Fibroblast of lung (primary cell): ENCODE measurements at places on chromosomes 1 and 21. TPM values are rescaled to one million over a fixed set of nuclear protein-coding genes. Genes with fewer than 3 reads are reported as not detected.

GRCh38 chr1:244815600-244816099 is 19.8 kb upstream of the COX20 start:
- no peak for DNase-seq

DNA sequence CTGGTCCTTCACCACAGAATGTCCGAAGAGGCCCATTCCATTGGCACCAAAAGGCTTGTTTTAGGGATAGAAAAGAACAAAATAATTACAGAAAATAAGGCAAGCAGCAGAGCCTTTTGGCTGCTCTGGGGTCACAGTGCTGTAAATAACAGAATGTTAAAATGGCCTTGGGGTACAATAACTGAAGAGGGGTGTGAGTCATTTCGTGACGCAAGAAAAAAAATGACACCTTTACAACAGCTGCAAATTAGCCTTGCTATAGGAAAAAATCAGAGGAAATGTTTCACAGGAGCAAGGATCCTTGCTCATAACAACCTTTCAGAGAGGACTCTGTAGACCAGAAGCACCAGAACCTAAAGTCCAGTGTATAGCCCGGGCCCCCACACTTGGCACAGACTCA is 483.4 kb downstream of the OMA1 start:
- DNase-seq: no peak

DNA sequence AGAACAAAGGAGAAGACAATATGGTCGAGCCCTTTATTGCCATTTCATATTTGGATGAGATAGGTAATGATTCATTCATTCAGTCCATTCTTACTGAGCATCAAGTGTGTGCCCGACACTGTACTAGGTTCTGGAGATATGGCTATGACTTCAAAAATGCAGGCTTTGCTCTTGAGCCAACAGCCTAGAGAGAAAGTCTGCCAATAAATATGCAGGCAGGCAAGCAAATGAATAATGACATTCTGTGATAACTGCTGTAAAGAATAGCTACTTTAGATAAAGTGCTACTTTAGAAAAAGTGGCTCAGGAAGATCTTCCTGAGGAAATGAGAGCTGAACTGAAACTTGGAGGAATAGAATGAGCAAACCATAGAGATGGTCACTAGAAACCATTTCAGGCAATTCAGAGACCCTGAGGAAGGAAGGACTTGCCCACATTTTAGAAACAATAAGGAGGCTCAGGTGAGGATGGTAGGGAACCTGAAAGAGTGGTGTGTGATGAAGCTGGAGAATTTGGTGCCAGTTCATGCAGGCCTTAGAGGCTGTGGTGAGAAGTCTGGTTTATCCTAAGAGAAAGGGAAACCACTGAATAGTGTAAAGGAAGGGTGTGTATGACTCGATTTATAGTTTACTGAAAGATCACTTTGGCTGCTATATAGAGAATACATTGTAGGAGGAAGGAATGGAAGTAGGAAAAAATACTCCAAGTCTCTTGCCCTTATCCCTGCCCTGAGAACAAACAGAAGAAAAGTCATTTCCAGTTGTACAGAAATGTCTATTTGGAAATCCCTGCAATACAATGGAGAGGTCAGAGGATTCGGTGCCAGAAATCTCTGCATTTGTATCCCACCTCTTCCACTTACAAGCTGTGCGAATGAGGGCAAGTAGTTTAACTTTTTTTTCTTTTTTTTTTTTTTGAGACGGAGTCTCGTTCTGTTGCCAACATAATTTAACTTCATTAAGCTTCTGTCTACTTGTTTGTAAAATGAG is 167.9 kb downstream of the VPS13D start:
- peak; percentile 73 for DNase-seq

DNA sequence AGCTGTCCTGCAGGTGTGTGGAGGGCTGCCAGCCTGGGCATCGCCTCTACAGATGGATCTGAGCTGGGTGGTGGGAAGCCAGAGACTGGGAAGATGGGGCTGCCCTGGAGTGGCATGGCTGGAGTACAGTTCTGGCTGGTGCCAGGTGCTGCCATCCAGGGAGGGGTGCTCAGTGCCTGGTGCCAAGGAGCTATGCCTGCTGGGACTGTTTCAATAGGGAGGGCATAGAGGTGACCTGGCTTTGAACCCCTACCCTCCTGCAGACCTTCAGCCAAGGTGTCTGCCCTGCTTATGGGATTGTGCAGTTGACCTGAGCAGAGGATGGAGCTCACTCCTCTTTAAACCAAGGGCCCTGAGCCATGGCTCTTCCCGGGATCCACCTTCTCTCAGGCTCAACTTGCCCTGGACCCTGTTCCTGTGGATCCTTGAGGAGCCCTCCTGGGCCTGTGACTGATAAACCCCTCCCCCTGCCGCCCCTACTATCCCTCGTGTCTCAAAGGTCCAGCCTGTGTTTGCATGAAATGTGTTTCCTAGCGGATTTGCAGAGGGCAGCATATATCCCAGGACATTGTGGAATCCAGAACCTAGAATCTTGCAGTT is 48.7 kb downstream of the PTPRU start:
- DNase-seq: no peak

- DNase-seq: no peak
These were observed 4.9 kb downstream of the SH3BGR start for GRCh38 chr21:39456665-39457064.

GRCh38 chr1:117093870-117094621 is 27.5 kb downstream of the TRIM45 start:
- DNase-seq: peak; percentile 50

DNA sequence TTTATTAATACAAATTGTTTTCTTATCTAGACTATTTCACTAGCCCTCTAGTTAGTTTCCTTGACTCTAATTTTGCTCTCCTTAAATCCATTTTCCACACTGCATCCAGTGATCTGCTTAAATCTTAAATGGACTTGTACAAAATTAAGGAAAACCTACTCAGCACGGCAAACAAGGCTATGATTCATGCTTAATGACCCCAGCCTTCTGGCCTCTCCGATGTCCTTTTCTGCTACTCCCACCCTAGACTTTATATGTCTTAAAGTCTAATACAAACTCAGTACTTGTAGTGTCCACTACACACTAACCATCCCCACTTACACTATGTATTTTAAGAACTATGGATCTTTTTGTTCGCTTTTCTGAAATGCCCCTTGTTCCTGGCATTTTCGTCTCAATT is 2.2 kb downstream of the TMED5 start:
- peak; percentile 53 for DNase-seq

GRCh38 chr21:30348506-30348905 is at the start of gene KRTAP23-1:
TSS of gene KRTAP23-1 (minus strand) at chr21:30348606. CDS start at chr21:30348606, 0 bp downstream.
- DNase-seq: no peak

GRCh38 chr1:174713796-174714195 is 266.0 kb downstream of the GPR52 start:
- no peak for DNase-seq

- peak; percentile 10 for DNase-seq
These were observed 144.2 kb downstream of the KCNK2 start for GRCh38 chr1:215226757-215227156.

DNA sequence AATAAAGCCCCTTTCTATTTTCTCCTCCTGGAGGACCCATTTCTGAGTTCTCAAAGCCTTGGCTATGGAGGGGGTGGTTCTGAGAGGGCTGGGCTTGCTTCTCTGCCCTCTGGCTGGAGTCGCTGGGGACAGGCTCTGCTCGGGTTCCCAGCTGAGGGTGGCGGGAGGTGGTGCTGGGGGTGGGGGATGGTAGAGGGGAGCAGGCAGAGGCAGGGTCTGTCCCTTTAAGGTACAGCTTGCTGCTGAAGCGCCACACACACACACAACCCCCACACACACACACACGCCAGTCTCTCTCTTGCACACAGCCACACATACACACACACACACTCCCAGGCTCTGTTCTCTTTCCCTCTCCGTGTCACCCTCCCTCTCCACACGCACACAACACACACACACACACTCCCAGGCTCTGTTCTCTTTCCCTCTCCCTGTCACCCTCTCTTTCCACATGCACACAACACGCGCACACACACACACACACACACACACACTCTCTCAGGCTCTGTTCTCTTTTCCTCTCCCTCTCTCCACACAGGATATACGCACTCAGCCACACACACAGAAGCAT is 69.8 kb upstream of the SSBP3 start:
- peak; percentile 20 for DNase-seq

DNA sequence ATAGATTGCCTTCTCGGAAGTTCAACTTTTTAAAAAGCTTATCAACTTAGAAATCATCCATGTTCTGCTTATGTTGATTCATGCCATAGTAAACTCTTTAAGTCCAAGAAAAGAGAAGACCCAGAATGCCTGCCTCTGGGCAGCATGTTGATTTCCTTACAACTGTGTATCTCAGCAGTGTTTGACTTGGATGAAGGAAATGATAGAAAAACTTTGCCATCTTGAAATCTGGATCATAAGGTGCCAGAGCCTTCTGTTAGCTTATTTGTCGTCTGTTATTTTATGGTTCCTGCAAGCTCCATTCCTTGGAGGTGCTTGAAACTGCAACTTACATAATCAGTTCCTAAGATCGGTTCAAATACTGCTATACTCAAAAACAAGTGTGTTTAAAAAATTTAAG is 124.5 kb downstream of the ATP5PO start:
- no peak for DNase-seq

GRCh38 chr21:32437729-32438128 is 25.2 kb downstream of the EVA1C start:
- DNase-seq: no peak

DNA sequence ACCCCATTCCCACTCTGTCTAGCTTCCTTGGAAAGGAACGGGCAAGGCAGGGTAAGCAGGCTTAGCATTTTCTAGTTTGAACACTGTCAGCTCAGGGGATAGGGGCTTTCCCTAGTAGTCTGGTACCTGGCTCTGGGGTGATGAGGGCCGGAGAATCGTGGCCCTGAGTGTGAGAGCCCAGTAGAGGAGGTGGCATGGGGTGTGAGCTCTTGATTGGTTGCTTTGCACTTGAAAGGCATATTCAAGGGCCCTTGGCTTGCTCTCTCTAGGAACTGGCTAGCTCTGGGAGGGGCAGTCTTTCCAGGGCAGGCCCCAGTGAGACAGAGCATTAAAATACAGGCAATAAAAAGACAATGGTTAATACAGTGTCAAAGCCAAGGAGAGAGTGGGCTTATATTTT is 10.8 kb upstream of the EXTL1 start:
- no peak for DNase-seq

DNA sequence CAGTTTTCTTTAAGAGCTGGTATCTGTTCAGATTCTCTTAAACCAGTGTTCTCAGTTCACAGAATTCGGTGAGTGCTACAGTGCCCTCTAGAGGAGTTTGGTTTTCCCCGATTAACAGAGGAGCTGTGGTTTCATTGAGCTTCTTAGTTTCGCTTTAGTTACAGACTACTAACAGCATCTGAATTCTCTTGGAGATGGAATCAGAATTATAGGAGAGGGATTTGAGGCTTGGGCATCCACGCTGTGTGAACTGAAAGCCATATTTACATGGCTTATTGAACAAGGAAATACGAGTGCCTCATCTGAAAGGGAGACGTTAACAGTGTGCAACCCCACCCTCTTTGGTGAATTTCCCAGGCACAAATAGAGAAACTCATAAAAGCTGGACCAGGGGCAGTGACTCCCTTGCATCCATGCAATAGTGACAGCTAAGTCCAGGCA is 202.0 kb downstream of the USH2A start:
- peak; percentile 88 for DNase-seq

GRCh38 chr1:114723457-114723856 is 6.9 kb upstream of the NRAS start:
- DNase-seq: no peak

DNA sequence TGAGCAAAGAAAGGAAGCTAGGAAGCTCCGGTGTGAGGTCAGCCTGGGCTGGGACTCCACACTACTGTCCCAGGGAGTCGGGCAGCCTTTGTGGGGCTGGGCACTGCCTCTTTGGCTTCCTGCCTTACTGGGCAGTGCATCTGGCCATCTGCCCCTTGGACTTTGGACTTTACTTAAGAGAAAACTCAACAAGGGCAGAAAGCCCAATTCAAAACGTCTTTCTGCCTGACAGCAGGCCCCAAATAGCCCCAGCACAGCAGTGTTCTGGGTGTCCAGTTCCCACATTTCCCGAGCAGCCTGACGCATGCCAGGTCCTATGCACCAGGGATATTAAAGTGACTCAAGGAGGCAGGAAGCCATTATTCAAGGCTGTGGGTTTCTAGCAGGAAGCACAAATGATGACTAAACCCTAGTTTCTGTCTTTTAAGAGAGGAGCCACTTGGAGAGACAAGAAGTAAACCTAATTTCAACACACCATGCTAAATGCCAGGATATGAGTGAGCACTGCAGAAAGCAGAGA is 37.9 kb upstream of the EDEM3 start:
- peak; percentile 98 for DNase-seq

DNA sequence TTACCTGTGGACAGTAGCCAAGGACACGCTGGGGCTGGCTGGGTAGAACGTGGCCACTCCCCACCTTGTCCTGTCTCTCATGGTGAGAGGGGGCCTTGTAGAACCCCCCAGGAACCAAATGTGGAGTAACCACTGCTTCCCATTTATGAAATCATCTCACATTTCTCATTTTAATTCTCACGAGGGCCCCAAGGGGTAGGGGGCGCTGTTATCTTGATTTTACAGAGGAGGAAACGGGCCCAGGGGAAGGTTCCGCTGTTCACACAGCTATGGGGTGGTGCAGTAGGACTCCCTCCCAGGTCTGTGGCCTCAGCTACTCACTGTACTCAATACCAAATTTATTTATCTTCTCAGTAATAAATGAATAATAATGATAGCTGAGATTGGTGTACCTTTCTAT is 5.5 kb downstream of the SMPDL3B start:
- peak; percentile 31 for DNase-seq

- no peak for DNase-seq
These were observed 37.6 kb downstream of the BEND5 start for GRCh38 chr1:48739091-48739490.

DNA sequence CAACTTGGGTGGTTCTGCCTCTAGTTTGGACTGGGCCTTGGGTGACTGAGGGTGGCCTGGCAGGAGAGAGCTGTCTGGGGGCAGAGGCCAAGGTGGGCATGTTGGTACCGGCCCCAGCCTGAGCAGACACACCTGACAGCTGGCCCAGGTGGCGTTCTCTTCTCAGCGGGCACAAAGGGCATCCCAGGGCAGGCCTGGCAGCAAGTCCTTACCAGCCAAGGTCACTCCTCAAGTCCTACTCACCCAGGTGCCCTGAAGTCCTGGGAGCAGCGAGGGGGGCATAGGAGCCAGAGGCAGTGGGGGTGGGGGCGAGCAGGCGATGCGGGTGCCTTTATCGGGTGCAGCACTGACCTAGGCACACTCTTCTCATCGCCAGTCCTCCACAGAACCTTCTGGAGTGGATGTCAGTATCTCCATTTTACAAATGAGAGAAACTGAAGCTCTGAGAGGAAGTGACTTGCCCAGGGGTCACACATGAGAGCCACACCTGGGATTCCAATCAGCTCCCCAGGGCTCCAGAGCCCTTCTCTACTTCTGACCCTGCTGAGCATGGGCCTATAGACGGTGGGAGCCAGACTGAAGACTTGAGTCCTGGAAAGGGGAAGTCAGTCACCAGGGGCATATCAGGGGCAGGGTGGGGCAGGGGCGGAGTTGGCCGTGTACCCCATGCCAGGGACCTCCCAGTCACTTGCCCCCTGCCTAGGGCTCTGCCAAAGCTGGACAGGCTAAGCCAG is 587 bp upstream of the SLC25A34 start:
- DNase-seq: no peak

- peak; percentile 75 for DNase-seq
These were observed 68.1 kb downstream of the PPP1R12B start for GRCh38 chr1:202416641-202417040.

- DNase-seq: no peak
These were observed 63.8 kb downstream of the GON4L start for GRCh38 chr1:155793213-155793612.

ERICH3 gene
- total RNA-seq: under 0.01 and 0.17 TPM in 2 replicates

MROH7 gene
- total RNA-seq: under 0.01 and 0.33 TPM in 2 replicates

TM2D1 gene
- total RNA-seq: 55.7 and 58.6 TPM in 2 replicates

GAS5 gene
- total RNA-seq: 502 and 1,016 TPM in 2 replicates

KIF14 gene
- 1.3 and 4.0 TPM in 2 replicates for total RNA-seq

FAM78B gene
- total RNA-seq: 0.33 and 0.51 TPM in 2 replicates

PSMG1 gene
- 53.4 and 55.5 TPM in 2 replicates for total RNA-seq

FNDC10 gene
- total RNA-seq: 0.50 and 0.77 TPM in 2 replicates
